Effector memory CD8-positive, alpha-beta T cell (primary cell): ENCODE measurements at places on chromosomes 11 and 22.
A peak's percentile ranks its signal among the peaks of the same experiment; 100 is the strongest.

GRCh38 chr11:7364660-7365059 lies 113.0 kb downstream of the SYT9 start:
- DNase-seq = no peak

GRCh38 chr11:113484223-113484622 lies 9.0 kb upstream of the DRD2 start:
- no peak for DNase-seq

- DNase-seq = no peak
Observed at GRCh38 chr11:64276653-64277431, 7.6 kb downstream of the BAD start.

GRCh38 chr22:37210041-37210803 lies 2.1 kb downstream of the SSTR3 start:
- no peak for DNase-seq

- no peak for DNase-seq
Observed at GRCh38 chr22:31585161-31585859, 76.7 kb downstream of the PISD start.

DNA sequence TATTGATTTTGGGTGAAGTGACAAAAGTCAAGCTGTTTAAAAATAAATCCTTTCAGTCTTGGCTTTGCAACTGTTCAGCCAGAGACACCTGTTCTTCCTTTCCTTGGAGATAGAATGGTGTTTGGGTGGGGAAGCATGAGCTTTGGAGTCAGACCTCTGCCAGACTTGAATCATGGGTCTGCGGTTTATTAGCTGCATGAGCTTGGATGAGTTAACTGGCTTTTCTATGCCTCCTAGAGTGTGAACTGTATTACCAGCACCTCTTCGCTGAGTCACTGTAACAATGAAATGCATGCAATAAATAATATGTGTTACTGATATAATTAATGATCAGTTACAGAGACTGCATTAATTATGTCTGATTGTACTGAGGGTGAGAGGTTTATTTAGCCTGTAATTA lies 13.5 kb upstream of the MYEOV start:
- no peak for DNase-seq

GRCh38 chr11:35526370-35526792 lies 965 bp upstream of the PAMR1 start:
- no peak for DNase-seq

GRCh38 chr11:64186492-64187165 lies 658 bp downstream of the STIP1 start:
- peak; percentile 37 for DNase-seq

- DNase-seq = no peak
Observed at GRCh38 chr11:122202161-122202950, 86.3 kb upstream of the BLID start.

GRCh38 chr22:16866167-16866566 lies 41.0 kb upstream of the XKR3 start:
- DNase-seq = no peak

- DNase-seq = no peak
Observed at GRCh38 chr11:1299621-1300020, 9.8 kb downstream of the TOLLIP start.

DNA sequence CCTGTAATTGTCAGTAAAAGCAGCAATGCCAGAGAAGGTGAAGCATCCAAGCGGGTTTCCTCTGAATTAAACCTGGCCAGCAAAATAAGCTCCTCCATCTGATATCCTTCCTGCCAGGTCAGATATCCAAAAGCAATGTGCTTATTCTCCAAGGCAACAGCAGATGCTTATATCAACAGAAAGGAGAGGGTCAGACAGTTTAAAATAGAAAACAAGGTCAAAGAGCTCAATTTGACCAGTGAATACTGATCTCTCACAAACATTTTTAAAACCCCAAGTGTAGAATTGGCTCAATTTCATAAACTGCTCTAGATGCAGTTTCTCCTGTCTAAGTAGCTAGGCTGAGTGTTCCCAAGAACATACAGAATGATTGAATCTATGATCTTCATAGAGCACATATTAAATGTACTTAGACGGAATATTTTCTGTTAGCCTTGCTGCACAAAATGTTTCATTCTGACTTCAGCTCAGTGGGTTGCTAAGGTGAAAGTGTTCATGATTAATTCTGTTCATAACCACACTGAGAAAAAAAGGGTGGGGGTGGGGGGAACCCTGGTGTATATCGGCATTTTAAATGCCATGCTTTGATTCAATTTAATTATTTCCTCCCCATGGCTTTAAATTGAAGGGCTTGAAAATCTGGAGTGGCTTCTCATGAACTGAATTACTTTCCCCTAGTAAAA lies 174.2 kb upstream of the ARHGAP20 start:
- no peak for DNase-seq

DNA sequence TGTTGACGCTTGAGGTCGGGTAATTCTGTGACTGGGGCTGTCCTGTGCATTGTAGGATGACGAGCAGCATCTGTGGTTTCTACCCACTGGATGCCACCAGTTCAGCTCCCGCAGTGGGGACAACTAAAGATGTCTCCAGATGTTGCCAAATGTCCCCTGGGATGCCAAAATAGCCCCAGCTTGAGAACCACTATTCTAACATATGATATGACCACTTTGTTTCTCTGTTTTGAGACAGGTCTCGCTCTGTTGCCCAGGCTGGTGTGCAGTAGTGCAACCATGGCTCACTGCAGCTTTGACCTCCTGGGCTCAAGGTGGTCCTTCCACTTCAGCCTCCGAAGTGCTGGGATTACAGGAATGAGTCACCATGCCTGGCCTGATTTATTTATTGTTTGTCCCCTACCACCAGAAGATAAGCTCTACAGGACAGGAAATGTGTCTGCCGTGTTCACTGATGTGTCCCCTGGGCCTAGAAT lies 4.4 kb upstream of the MEN1 start:
- DNase-seq = no peak

GRCh38 chr22:38761202-38762162 lies 5.7 kb upstream of the SUN2 start:
- DNase-seq = no peak

DNA sequence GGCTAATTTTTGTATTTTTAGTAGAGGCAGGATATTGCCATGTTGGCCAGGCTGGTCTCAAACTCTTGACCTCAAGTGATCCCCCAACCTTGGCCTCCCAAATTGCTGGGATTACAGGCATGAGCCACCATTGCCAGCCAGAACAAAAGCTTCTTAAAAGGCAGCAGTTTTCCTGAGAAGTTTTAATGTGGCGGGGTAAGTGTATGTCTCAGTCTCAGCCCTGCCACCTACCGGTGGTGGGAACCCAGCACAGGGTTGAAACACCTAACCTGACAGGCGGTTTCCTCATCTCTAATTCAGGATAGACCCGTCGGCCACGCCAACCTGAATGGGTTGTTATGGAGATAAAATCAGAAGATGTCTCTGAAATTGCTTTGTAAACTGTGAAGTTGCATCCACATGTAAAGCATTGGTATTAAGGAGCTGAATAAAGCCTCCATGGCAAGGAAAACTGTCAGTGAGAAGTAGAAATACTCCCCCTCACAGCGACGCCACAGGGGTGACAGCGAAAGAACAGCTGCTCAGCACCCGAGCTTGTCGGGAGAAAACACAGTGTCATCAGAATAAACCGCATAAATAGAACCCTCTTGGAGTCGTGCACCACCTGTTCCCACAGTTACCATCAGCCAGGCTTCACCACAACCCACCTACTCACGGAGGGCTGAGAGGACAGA lies 165.9 kb upstream of the NCAM1 start:
- no peak for DNase-seq

GRCh38 chr11:63537293-63538101 lies 889 bp downstream of the PLAAT4 start:
- DNase-seq = no peak

DNA sequence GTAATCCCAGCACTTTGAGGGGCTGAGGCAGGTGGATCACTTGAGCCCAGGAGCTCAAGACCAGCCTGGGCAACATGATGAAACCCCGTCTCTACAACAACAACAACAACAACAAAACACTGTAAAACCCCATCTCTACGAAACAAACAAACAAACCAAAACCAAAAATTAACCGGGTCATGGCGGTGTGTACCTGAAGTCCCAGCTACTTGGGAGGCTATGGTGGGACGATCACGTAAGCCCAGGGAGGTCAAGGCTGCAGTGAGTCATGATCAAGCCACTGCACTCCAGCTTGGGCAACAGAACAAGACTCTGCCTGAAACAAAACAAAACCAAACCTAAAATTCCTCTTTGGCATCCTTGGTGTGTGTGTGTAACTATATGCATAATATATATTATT lies 7.0 kb upstream of the POLA2 start:
- DNase-seq = no peak

GRCh38 chr11:90635151-90635550 lies 412.3 kb upstream of the CHORDC1 start:
- DNase-seq = no peak

DNA sequence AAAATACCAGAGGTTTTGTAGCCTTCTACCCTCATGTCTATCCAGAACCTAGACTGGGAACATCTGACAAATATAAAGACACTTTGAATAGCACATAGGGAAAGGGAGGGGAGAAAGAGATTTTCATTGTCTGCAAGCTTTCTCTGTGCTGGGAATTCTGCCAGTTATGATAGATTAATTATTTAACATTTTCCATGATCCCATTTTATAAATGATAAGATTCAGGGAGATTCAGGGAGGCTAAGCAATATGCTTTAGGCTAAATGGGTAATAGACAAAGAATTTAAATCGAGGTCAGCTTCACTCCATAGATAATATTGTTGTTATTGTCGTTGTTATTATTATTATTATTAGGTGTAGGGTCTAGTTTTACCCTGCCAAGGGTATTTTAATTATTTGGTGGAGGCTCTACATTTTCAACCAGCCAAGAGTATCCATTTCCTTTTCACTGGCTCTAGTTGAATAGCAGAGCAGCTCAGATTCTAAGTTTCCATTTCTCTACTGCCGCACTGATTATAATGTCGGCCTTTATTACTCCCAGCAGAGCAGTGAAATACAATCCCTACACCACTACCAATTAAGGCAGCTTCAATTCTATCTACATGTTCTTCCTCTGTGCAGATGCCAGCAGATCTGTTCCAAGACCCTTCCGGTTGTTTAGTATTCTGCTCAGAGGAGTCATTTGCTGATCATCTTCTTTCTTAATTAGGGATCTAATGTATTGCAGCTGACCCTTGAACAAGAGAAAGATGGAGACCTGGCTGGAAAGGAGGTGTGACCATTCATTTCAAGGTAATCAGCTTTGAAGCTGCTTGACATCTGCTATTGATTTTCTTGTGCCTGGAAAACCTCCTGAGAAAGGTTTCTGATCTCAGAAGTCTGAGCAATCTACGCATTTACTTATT lies 23.8 kb upstream of the SYN3 start:
- DNase-seq = no peak

DNA sequence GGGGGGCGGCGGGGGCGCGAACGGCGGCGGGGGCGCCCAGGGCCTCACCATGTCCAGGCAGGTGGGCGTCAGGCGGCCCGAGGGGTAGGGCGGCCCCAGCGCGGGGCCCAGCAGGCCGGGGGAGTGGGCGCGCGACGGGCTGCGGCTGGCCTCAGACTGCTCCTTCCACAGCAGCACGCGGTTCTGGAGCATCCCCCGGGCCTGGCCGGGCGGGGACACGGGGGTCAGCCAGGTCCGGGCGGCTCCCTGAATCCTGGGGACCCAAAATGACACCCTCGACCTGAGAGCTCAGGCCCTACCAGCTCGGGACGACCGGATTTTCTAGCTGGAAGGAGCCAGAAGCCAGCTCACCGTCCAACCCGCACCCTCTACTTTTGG lies 5.5 kb upstream of the SLC16A8 start:
- no peak for DNase-seq

- no peak for DNase-seq
Observed at GRCh38 chr11:67288198-67288451, 978 bp upstream of the ANKRD13D start.

- no peak for DNase-seq
Observed at GRCh38 chr11:127950162-127950561, 637.2 kb downstream of the ETS1 start.

DNA sequence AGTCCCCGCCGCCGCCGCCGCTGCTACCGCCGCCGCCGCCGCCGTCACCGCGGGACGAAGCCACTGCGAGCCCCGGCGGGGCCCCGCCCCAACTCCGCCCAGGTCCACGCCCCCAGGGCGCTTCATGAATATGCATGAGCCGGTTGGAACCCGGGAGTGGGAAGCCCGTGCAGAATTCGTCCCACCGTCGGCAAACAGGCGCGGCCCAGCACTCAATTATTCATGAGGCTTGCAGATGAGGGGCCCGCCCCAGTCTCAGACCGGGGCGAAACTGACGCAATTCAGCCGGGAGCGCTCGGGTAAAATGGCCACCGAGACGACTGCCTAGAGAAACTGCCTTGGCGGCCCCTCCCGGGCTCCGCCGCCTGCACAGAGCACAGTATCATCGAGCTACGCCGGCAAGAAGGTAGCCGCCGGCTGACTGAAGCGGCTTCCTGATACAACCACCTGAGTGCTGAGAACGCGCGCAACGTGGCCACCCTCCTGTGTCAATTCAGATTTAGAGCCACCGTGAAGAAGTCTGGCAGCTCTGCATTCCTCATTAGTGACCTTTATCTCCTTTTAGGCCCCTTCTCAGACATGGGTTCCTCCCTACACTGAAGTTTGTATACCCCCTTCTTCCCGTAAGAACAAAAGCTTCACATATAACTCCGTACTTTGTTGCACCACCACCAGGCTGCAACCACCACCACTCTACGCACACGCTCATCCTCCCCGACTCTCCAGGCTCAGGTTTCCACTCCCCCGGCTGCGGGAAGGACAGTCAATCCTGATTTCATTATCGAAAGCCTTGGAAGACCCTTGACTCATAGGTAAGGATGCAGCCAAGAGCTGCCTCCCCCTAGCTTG lies at the start of gene TNKS1BP1:
Gene TNKS1BP1, minus strand, starts transcription at position 67 of the 849 bp plus-strand sequence. CDS start 3,067 bp downstream, outside the sequence.
- peak; percentile 77 for DNase-seq

DNA sequence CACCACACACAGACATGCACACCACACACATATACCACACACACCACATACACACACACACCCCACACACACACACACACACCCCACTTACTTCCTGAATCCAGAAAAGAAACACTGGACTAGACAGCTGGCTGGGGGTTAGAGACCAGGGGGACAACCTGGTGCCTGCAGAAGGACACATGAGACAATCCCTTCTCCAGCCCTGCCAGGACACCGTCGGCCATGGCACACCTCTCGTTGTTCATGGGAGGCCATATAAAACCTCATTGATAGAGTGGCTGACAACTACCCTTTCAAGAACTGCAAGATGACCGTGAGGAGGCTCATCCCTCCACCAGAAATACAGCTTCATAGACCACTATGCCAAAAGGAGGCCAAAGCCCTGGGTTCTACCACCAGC lies 54.3 kb downstream of the IGSF9B start:
- no peak for DNase-seq

DNA sequence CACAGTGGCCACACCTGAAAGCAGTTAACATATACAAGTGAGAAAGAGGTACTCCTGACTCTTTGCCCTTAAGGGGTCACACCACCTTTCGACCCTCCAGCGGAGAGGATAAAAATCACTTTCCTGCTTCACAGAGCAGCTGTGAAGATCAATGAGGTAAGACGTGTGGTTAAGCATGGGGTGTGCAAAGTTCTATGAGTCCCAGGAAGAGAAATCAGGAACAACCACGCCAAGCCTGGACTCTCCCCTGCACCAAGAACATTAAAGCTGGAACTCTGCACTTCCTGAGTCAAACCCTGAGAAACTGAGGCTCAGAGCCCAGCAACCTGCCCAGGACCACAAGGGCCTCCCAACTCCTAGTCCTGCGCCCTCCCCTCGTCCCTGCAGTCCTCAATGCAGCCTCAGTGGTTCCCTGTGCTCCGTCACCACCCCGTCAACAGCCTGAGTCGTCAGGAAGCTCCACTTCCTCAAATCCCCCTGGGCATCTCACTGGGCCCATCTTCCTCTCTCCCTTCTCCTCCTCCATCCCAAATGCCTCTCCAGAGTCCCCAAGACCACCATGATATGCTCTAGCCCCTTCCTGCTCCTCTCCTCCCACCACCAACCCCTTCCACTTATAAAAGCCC lies 17.7 kb downstream of the TNKS1BP1 start:
- DNase-seq = no peak

- no peak for DNase-seq
Observed at GRCh38 chr22:37209140-37209845, 3.0 kb downstream of the SSTR3 start.
